ENCODE measurements at places on chromosomes 11 and 22. TPM values are rescaled to one million over a fixed set of nuclear protein-coding genes. Genes with fewer than 3 reads are reported as not detected.

Gene CCDC89
- total RNA-seq, result 0.36 TPM

Gene ANKK1
- not detected for total RNA-seq

Gene MOGAT2
- not detected for total RNA-seq

Gene SLC36A4
- total RNA-seq, result 17.5 TPM

DNA sequence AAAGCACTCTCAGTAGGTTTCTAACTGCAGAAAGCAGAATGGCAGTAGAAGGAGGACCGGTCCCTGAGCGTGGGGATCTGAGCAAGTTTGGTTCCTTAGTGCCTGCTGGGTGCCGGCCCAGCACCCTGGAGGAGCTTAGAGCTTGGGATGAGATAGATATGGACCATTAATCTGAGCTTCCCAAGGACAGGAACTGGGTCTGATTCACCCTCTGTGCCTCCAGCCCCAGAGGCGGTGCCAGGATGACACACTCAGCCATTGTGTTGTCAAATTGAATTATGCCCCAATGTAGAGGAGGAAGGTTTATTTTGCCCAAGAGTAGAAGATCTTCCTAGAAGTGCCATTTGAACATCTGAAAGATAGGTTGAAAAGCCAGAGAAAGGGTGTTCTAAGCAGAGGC, 4.3 kb downstream of the ZC3H7B start:
- DNase-seq, result no peak

GRCh38 chr22:36755316-36755715, 20.6 kb downstream of the IFT27 start:
- no peak for DNase-seq

DNA sequence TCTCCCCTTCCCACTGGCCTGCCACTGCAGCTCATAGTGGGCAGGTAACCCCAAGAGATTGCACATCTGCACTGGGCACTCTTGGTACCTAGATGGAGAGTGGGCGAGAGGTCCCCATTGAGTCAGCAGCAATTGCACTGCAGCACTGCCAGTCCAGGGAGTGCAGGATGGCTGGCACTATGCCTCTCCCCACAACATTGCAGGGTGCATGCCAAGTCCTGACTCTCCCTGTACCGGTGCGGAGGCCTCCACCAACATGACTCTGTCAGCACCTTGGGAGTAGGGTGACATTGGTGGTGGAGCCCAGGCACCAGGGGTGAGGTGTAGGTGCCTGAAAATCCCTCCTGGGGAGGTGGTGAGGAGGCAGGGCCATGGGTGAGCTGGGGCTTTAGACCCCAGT, 82.2 kb downstream of the TRAF6 start:
- DNase-seq, result no peak

GRCh38 chr11:94049351-94049750, 28.2 kb downstream of the HEPHL1 start:
- DNase-seq, result no peak

DNA sequence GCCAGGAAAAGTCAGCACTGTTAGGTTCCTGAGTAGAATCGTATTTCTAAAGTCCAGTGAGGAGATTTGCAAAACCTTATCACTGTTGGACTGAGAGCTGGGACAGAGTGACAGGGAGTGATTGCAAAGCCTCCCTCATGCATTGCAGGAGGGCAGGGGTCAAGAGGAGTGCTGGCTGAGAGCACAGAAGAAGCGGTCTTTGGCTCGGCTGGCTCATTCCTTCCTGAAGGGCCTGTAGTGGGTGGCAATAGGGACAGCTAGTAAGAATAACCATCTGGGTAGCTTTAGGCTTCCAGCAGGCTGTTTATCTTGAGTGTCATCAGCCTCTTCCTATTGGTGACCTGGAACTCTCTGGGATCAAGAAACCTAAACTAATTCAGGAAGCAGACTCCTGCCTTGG, 53.4 kb downstream of the CD44 start:
- no peak for DNase-seq

- DNase-seq, result no peak
These were observed 4.1 kb downstream of the KCNQ1 start for GRCh38 chr11:2448661-2449547.

DNA sequence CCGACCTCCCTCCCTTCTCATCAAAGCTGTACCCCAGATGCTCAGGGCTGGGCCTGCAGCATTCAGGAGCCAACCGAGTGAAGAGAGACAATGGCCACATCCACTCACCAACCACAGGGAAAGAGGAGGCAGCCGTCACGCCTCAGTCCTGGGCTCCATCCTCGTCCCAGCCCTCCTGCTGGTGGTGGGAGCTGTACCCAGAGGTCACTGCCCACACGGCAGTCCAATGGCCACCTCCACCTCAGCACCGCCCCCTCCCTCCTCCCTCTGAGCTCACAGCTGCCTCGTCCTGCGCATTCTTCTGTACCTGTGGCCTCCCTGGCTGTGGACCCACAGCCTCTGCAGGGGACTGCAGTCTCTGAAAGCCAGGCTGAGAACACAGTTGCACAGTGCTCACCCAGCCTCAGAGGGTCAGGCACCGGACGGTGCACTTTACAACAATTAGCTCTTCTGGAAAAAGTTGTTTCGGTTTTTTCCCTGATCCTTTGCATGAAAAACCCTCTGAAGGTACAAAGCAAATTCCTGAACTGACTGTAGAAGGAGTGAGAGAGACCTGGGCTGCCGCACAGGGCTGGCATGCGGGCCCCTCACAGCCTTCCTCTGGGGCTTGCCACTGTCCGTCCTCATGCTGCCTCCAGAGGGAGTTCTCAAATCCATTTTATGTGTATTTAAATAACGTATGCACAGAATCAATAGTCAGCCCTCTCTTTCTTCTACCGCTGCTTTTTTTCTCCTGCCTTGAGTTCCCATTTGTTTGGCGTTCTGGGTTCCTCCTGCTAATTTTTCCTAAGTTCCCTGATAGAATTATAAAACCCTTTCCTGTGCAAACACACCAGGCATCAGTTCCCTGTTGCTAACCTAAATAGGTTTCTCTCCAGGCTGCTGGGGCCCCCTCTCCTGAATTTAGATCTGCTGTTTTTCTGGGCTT, 52.7 kb downstream of the PHF21B start:
- no peak for DNase-seq
